ENCODE measurements at places on chromosomes 7 and 10.
A peak's percentile ranks its signal among the peaks of the same experiment; 100 is the strongest.

DNA sequence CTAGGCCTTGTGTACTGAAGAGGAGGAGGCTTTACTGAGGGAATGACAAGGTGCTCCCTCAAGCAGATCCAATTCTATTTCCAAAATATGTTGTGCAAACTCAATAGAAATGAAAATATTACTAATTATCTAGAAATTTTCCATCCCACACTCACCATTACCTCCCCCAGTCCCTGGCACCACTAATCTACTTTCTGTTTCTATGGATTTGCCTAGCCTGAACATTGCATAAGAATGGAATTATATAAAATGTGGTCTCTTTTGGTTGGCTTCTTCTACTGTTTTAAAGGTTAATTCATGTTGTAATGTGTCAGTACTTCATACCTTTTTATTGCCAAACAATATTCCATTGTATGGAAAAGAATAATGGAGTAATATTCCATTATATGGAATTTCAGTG is 18.7 kb upstream of the NUB1 start:
- no peak for DNase-seq

DNA sequence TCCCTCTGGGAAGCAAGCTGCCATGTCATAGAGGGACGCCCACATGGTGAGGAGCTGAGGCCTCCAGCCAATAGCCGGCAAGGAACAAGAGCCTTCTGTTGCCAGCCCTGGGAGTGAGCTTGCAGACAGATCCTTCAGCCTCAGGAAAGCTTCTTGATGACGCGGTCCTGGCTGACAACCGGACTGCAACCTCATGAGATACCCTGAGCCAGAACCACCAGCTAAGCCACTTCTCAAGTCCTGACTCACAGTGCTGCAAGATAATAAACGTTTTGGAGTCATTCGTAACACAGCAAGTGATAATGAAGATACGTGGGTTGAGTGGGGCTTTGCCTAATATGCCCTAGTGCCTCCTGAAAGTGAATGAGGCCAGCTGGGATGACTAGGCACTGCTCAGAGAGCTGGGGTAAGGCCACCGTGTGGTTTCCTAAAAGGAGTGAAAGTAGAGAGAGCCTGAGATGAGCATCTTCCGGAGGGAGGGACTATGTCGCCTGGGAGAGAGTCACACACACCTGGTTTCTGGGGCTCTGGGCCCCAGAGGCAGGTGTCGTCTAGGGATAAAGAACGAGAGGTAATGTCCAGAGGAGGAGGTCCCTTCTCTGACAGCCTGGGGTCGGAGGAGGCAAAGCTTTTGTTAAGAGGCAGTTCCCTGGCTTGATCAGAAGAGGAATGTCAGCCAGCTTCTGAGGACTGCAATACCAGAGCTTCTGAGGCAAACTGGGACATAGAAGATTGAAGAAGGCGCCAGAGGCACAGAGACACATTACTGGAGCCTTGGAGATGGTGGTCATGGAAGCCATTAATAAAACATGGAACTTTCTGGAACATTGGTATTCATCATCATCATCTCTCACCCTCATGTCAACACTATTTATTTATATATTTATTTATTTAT is 53.6 kb downstream of the PYROXD2 start:
- peak; percentile 48 for DNase-seq

GRCh38 chr7:90596671-90597562 is 796 bp downstream of the CDK14 start:
- no peak for DNase-seq

DNA sequence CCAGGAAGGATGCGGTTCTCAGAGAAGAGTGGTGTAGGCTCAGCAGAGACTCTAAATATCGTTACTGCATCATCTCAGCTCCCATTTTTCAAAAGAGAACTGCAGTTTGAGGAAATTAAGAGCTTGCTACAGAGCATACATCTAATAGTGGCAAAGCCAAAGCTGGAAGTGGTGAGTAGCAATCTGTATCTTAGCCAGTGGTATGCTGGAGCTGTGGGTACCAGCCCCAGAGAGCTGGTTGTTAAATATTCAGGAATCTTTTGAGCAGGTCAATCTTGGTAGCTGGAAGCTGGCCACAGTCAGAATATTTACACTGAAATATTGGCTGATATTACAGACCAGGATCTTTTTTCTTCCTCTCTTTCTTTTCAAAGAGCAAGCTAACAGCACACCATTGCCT is 88.4 kb upstream of the STEAP1B start:
- no peak for DNase-seq

- no peak for DNase-seq
These were observed 60.3 kb upstream of the IL6 start for GRCh38 chr7:22666732-22667131.

GRCh38 chr10:10367264-10367663 is 650.4 kb upstream of the CELF2 start:
- no peak for DNase-seq

- DNase-seq = peak; percentile 26
These were observed 53.8 kb downstream of the HGF start for GRCh38 chr7:81715984-81716588.

DNA sequence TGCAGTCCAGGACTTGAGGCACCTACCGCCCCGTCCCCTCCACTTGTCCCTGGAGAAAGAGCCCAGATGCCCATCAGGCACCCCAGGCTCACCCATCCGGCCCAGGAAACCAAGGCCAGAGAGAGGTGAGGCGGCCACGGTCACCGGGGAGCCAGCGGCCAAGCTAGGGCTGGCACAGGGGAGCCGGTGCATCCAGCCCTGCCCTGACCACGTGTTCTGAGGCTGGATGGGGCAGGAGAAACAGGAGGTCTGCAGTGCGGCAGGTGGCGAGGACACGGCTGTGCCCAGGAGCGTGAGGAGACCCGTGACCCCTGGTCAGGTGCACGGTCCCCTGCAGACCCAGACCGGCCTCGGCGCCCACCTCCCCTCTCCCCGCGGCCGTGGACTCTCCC is 27.6 kb downstream of the UNCX start:
- no peak for DNase-seq

DNA sequence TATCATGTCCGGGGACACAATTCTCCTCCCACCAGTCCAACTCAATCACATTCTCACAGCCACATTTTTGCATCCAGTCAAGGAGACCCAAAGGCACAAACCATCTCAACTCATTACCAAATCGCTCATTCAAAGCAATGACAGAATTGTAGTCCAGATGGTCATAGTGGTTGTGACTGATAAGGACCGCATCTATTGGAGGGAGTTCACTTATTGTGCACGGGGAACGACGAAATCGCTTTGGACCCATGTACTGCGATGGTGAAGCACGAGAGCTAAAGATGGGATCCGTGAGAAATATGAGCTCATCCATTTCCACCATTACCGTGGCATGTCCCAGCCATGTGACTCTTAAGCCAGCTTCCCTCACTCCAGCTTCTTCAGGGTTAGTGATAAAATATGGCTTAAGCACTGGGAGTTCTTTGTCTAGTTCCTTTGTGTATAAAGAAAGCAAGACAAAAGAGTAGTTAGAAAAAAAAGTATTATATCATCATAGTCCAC is 29.1 kb downstream of the NAPEPLD start:
- no peak for DNase-seq

- no peak for DNase-seq
These were observed 5.7 kb downstream of the ADARB2 start for GRCh38 chr10:1731592-1731991.

DNA sequence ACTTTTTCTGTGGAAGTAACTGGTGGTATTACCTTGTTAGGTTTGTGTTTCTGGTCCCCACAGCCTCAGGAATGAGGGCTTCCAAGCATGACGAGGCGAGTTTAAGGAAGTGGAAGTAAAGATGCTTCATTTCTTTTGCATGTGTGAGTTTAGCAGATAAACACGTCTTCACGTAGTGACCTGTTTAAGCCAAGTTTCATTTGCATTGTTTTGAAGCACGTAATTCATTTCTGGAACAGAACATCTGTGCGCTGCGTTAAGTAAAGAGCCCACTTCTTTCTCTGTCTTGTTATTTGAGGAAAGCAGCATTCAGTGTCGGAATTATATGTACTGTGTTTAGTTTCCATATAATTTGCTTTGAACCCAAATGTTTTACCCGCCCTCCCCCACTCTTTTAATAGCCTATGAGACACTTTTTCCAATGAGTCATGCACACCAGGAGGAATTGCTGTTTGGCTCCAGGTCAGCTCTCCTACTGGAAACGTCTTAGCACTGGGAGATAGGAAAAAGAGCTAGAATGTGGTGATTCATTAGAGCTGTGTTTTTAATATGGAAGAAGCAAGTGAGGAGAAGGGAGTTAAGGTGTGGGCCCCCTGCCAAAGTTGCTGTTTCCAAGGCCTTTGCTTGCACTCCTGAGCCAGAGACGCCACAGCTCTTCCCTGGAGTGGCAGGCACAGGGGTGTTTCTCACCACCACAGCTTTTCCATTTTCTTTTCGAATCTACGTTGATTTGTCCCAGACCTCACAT is 36.7 kb downstream of the BTBD16 start:
- peak; percentile 88 for DNase-seq

- DNase-seq = no peak
These were observed 52.6 kb downstream of the ZNF37A start for GRCh38 chr10:38146579-38147333.

DNA sequence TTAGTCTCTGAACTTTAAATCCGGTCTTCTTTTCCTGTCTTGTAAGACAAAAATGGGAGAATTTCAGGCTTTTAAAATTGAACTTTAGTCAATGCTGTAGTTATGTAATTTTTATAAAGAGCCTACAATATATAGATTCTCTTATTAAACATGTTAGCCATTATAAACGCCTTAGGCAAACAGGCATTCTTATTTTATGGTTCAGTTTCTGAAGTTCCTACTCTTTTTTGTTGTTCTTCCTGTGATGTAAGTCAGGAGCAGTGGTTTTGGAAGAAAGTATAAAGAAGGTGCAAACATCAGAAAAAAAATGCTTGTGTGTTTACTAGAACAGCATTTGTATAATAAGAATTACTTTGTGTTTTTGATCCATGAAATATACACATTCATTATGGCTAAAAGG is 41.6 kb downstream of the BICC1 start:
- DNase-seq = no peak

Measured in brain pericyte (primary cell).